ENCODE measurements at places on chromosomes 2 and 18. TPM values are rescaled to one million over a fixed set of nuclear protein-coding genes. Genes with fewer than 3 reads are reported as not detected.

GRCh38 chr2:67579216-67579615 is 182.1 kb downstream of the ETAA1 start:
- H3K4me3 ChIP-seq: no peak overlapping the region
- H3K36me3 ChIP-seq: no peaks in the 10 kb centered on the region
- H3K4me1 ChIP-seq: no peaks in the 10 kb centered on the region
- no peak overlapping the region for H3K27ac ChIP-seq
- no peaks in the 10 kb centered on the region for H3K27me3 ChIP-seq

GRCh38 chr18:56124186-56124585 is 514.2 kb downstream of the TXNL1 start:
- H3K36me3 ChIP-seq: no peaks in the 10 kb centered on the region
- no peak for DNase-seq
- no peak overlapping the region for H3K4me3 ChIP-seq
- peaks cover 16% of the 10 kb centered on the region for H3K4me1 ChIP-seq
- H3K27ac ChIP-seq: no peak overlapping the region

DNA sequence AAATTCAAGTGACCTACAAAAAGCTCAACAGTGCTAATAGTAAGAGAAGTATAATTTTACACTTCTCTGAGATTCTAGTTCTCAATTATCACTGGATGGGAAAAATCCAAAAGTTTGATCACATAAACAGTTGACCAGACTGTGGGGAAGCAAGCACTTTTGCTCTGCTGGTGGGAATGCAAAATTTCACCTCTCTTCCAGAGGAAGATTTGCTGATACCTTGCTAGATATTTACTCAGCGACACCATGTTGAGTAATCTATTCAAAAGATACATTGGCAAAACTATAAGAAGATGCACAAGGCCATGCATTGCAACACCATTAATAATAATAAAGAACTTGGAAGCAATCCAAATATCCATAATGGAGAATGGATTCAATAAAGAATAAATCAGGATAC is 204.4 kb downstream of the MREG start:
- no peak overlapping the region for H3K4me3 ChIP-seq
- H3K36me3 ChIP-seq: no peaks in the 10 kb centered on the region
- H3K27ac ChIP-seq: no peak overlapping the region
- no peak for DNase-seq

DNA sequence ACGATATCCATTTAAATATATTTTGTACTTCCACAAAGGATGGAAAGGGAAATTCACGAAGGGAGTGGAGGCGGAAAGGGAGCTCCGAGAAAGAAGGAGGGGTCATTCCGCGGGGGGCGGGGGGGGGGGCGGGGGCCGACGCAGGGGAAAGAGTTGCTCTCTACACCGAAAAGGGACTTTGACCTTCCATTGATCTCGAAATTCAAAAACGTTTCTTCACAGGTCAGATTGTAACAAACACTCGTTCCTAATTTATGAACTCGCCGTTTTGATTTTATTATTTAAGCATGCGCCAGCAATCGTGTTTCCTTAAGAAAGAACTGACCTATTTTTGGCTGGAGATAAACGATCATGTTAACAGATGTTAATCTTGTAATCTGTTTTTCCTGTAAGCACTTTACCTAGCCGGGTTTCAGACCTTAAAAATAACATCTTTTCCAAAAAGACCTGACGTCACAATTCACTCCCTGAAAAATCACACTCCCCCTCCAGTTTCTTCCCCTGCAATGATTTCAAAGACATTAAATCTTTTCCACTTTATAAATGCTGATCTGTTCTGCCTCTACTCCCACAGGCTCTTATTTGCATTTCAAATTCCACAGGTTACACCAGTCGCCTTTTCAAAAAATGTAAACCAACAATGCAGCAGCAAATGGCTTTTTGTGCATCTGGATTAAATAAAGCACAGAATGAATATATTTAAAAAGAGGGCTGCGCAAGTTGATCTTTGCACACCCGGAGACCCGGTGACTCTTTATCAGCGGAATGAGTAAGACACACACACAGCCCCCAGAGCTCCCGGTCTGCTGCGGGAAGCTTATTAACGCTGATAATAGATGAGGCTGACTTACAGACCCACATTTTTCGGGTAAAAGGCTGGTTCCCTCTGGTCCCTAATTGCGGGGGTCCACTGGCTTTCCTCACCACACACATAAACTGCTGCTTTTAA is 1.6 kb downstream of the ZNF516 start:
- H3K4me1 ChIP-seq: peaks cover 23% of the 10 kb centered on the region
- H3K36me3 ChIP-seq: no peaks in the 10 kb centered on the region
- H3K27ac ChIP-seq: peak overlapping the region; percentile 97
- no peaks in the 10 kb centered on the region for H3K27me3 ChIP-seq
- no peak for DNase-seq

DNA sequence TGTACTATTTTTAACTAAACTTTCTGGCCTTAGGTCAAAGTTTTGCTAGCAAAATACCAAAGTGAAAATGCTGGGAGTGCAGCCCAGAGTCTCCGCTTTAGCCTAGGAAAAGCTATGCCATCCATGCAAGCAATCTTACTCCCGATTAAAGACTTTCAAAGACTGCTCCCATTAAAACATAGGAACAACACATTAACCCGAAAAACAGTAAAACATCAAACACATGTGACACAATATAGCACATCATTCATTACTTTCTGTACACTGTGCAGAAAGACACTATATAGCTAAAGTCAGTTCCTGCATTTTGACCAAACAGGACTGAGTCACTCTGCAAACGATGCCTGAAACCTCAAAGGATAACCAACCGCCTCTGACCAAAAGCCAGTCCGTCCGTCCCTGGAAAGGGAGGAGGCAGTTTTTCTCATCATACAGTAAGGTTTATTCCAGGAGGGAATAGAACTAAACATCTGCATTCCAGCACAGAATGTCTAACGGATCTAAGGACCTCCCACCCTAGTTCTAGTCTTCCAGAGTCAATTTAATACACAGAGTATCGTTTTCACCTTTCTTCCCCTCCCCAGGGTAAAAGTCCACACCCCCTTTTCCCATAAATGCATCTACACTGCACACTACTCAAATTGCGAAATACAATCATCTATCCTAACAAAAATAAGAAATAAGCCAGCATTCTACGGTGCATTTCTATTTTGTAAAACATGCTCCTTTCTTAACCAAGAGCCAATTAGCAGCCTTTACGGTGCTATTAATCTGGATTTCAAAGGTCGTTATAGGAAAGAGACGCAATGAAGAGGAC is 1.7 kb downstream of the ROCK2 start:
- no peaks in the 10 kb centered on the region for H3K36me3 ChIP-seq
- H3K27me3 ChIP-seq: no peaks in the 10 kb centered on the region
- peaks cover 45% of the 10 kb centered on the region for H3K4me1 ChIP-seq
- peak overlapping the region; percentile 96 for H3K4me3 ChIP-seq

DNA sequence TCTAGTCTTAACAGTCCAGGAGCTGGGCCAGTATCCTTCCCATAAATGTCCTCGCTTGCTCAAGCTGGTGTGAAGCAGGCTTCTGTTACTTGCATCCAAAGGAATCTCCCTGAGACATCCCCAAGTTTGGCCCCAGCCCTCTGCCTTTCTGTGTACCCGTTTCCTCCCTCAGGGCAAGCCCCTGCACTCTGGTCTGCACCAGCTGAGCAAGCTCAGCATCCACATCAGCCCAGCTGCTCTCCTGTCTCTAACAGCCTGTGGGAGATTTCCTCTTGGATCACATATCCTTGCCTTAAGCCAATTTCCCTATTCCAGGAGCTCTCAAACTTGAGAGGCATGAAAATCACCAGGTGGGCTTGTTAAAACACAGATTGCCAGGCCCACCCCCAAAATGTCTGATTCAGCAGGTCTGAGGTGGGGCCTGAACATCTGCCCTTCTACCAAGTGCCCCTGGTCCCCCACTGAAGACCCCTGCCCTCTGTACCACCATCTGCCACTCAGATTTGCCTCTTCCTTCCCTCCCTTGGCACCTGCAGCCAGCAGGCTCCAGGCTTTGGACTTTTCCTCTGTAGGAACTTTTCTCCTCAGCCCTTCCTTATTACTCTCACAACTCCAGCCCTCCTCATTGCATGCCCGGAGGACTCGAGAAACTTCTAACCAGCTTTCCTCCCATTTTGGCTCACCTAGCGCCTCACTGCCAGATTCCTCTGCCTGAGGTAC is 32.1 kb downstream of the REEP1 start:
- peaks cover 19% of the 10 kb centered on the region for H3K4me1 ChIP-seq
- no peaks in the 10 kb centered on the region for H3K27me3 ChIP-seq
- no peak for DNase-seq
- H3K4me3 ChIP-seq: no peak overlapping the region
- no peak overlapping the region for H3K27ac ChIP-seq

GRCh38 chr18:21598726-21599584 is 1.5 kb downstream of the ESCO1 start:
- no peaks in the 10 kb centered on the region for H3K36me3 ChIP-seq
- no peaks in the 10 kb centered on the region for H3K27me3 ChIP-seq
- H3K4me3 ChIP-seq: peak overlapping the region; percentile 84
- DNase-seq: no peak
- H3K27ac ChIP-seq: peak overlapping the region; percentile 98

DNA sequence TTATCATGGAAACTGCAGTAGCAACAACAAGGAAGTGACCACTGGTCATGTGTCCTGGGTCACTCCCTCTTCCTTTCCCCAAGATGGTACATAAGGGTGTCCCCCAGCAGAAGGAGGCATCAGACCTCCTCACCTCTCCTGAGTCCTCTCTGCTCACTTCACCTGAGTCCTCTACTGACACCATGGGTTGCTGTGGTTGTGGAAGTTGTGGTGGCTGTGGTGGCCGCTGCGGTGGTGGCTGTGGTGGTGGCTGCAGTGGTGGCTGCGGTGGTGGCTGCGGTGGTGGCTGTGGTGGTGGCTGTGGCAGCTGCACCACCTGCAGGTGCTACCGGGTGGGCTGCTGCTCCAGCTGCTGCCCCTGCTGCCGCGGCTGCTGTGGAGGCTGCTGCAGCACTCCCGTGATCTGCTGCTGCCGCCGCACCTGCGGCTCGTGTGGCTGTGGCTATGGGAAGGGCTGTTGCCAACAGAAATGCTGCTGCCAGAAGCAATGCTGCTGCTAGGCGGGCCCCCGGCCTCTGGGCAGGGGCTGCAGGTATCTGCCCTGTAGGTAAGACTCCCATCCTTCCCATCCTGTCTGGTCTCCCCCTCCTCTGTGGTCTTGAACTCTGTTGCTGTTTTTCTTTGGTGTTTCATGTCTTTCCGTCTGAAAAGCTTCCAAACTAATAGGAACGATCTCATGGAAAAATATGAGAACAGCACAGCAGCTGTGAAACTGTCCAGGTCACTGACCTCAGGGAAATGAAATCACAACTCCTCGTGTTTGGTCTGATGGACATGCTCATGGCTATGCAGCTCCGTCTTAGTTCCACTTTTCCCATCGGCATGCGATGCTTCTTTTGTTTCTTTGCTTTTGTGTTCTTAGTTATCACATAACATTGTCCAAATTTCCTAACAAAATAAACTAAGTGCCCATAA is at the start of gene SCYGR4:
SCYGR4 (plus strand) TSS at position 183 of the 915 bp plus-strand sequence; CDS start at position 183, 0 bp downstream.
- no peak within 1 kb of the TSS for H3K27ac ChIP-seq
- H3K36me3 ChIP-seq: no peaks in the 10 kb centered on the region
- no peak within 1 kb of the TSS for H3K4me3 ChIP-seq
- no peaks in the 10 kb centered on the region for H3K4me1 ChIP-seq
- no peaks in the 10 kb centered on the region for H3K27me3 ChIP-seq
- DNase-seq: no peak

- DNase-seq: no peak
- H3K4me1 ChIP-seq: no peaks in the 10 kb centered on the region
- H3K27me3 ChIP-seq: no peaks in the 10 kb centered on the region
- no peak overlapping the region for H3K4me3 ChIP-seq
Observed at GRCh38 chr2:176566961-176567360, 297.7 kb downstream of the MTX2 start.

DNA sequence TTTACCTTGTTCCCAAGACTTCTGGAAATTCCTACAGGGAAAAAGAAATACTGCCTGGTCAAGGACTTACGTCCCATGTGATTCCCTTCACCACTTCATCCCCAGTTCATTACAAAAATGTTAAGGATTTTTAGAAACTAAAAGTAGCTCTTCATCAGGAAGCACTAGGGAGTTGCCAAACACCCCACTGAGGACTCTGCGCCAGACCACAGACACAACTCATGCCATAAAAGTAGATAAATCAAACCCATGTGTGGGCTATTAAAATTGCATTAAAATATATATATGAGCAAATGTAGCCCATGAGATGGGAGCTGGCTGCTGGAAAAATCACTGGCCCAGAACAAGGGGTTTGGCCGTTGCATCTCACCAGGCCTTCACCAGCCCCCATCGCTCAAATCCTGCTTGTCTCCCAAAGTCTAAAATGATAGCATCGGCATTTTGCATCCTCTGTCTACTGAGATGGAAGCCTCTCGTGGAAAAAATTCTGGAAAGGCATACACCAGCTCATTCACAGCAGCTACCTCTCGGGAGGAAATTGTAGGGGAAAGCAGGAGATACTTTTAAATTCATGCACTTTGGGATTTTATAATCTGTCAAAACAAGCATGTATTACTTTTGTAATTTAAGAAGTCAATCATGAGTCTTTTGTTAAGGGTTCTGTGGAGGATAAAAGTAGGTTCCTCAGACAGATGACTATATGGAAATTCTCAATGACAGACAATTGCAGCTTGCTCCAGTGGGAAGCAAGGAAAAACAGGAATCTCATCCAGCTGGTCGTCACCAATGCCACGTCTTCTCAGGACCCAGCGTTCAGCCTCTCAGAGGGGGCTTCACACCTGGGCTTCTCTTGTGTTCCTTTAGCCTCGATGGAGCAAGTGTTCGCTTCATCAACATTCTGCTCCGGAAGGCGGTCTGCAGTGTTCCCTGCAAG is 113.9 kb downstream of the MREG start:
- H3K27me3 ChIP-seq: no peaks in the 10 kb centered on the region
- H3K36me3 ChIP-seq: no peaks in the 10 kb centered on the region
- H3K4me1 ChIP-seq: peaks cover 15% of the 10 kb centered on the region
- no peak overlapping the region for H3K27ac ChIP-seq
- no peak overlapping the region for H3K4me3 ChIP-seq

GALNT13 gene
- 0.25 TPM for total RNA-seq

G6PC2 gene
- total RNA-seq: not detected

ARHGEF4 gene
- total RNA-seq: 116 TPM

CYP27A1 gene
- total RNA-seq: 30.0 TPM

INO80D gene
- 18.4 TPM for total RNA-seq
